ENCODE measurements at places on chromosomes 4 and X. TPM values are rescaled to one million over a fixed set of nuclear protein-coding genes. Genes with fewer than 3 reads are reported as not detected.

DNA sequence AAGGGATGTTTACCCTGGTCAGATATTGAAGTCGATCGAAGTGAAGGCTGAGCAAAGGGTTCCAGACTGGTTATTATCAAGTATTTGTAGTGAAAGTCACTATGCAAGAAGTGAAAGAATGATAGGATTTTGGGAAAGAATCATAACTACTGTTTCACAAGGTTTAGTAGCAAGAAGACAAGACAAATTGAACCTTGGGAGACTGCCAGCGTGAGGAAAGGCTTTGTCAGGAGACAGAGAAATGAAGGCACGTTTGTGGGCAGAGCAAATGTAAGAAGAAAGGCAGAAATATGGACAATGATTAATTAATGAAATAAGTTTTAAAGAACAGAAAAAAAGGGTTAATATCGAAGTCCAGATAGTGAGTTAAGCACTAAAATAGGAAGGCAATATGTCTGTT is 456.8 kb downstream of the TRIML1 start:
- no peak for DNase-seq

DNA sequence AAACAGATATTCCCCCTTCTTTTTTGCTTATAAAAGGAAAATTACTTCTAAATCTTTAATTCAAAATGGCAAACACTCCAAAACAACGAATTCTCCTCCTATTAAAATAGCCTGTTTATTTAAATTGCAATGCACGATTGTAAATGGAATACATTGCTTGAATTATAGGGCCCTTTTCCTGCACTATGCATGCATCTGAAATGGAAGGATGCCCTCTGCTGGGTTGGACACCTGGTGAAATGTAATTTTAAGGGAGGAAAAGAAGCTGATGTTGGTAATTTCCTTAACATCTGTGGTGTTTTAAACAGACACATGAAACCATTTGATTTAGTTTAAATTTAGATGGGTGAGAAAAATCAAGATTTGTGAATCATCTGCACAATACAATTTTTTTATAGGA is 72.8 kb downstream of the GRXCR1 start:
- no peak for DNase-seq

- DNase-seq = no peak
Observed at GRCh38 chr4:86685401-86685800, 91.3 kb downstream of the PTPN13 start.

DNA sequence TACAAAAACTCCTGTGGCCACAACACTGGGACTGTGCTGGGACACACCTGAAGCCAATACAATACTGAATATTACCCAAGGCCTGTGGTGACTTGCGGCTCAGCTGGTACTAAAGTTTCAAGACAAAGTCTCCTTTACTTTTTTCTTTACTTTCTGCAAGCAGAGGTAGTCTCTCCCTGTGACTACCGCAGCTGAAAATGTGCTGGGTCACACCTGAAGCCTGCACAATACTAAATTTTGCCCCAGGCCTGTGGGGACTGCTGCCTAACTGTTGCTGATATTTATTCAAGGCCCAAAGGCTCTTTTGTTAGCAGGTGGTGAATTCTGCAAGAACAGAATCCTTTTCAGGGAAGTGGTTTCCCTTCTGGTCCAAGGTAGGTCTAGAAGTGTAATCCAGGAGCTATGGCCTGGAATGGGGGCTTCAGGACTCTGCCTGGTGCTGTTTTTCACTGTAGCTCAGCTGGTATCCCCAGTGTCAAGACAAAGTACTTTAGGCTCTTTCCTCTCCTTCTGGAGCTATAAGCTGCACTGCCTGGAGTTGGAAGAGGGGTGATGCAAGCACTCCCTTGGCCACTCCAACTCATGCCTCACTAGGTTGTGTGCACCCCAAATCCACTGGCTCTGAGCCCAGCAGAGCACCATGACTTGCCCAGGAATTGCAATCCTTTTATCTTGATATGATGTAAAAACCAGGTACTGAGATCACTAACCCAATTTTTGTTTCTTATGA is 489.4 kb downstream of the TECRL start:
- no peak for DNase-seq

Gene UGT2B15
- polyA plus RNA-seq = 29.6 TPM

All from large intestine (tissue), 12 donors.